T-helper 2 cell treated with Interferon-gamma antibody and Interleukin-4, amounts not matched to agents 100 ng/mL and 5 ng/mL, for 36 hours (primary cell): ENCODE measurements at places on chromosomes 12 and 14. TPM values are rescaled to one million over a fixed set of nuclear protein-coding genes. Genes with fewer than 3 reads are reported as not detected.

P2RX7 gene
- 15.1 and 15.8 TPM in 2 replicates for total RNA-seq

TAS2R19 gene
- total RNA-seq, result 3.1 and 3.5 TPM in 2 replicates

RPL10L gene
- not detected in 2 replicates for total RNA-seq

BORCS5 gene
- total RNA-seq, result 19.9 and 22.7 TPM in 2 replicates

NEMF gene
- 72.7 and 73.5 TPM in 2 replicates for total RNA-seq

TAS2R9 gene
- not detected in 2 replicates for total RNA-seq

EPYC gene
- total RNA-seq, result not detected in 2 replicates

RND1 gene
- 1.6 and 1.7 TPM in 2 replicates for total RNA-seq

CCDC196 gene
- not detected in 2 replicates for total RNA-seq

ABCC9 gene
- total RNA-seq, result 0.02 TPM in 1 of 2 replicates, not detected in the other

VSIG10 gene
- 5.7 and 9.8 TPM in 2 replicates for total RNA-seq

GPR84 gene
- total RNA-seq, result 0.32 and 0.39 TPM in 2 replicates

CDK17 gene
- 36.9 and 42.6 TPM in 2 replicates for total RNA-seq

ZNF385A gene
- 0.57 and 0.70 TPM in 2 replicates for total RNA-seq

ANO4 gene
- total RNA-seq, result not detected in 2 replicates

BCL11B gene
- total RNA-seq, result 79.2 and 79.6 TPM in 2 replicates

LBHD2 gene
- not detected in 2 replicates for total RNA-seq

MMP14 gene
- total RNA-seq, result 1.6 and 1.9 TPM in 2 replicates

PPP4R4 gene
- 0.64 and 1.1 TPM in 2 replicates for total RNA-seq

DDN gene
- 0.16 and 0.23 TPM in 2 replicates for total RNA-seq

RASSF9 gene
- total RNA-seq, result not detected in 2 replicates

CCDC177 gene
- total RNA-seq, result not detected in 2 replicates

TAS2R7 gene
- not detected in 2 replicates for total RNA-seq

PDE3A gene
- not detected in 2 replicates for total RNA-seq

MYF5 gene
- total RNA-seq, result not detected in 2 replicates

NRXN3 gene
- not detected in 2 replicates for total RNA-seq

LMO3 gene
- not detected in 2 replicates for total RNA-seq

NRL gene
- 2.4 and 2.9 TPM in 2 replicates for total RNA-seq

POTEM gene
- not detected in 2 replicates for total RNA-seq

A2M gene
- total RNA-seq, result not detected in 2 replicates

AKAP5 gene
- 1.5 TPM in 2 replicates for total RNA-seq

AKAP6 gene
- 0.45 and 1.4 TPM in 2 replicates for total RNA-seq

ZFHX2 gene
- total RNA-seq, result 0.98 and 1.3 TPM in 2 replicates

SLC7A8 gene
- total RNA-seq, result 1.0 and 2.0 TPM in 2 replicates

GLT8D2 gene
- 0.16 TPM in 1 of 2 replicates, not detected in the other for total RNA-seq

ANO2 gene
- total RNA-seq, result not detected in 2 replicates
